ENCODE measurements at places on chromosomes 16 and 17. TPM values are rescaled to one million over a fixed set of nuclear protein-coding genes. Genes with fewer than 3 reads are reported as not detected.

DNA sequence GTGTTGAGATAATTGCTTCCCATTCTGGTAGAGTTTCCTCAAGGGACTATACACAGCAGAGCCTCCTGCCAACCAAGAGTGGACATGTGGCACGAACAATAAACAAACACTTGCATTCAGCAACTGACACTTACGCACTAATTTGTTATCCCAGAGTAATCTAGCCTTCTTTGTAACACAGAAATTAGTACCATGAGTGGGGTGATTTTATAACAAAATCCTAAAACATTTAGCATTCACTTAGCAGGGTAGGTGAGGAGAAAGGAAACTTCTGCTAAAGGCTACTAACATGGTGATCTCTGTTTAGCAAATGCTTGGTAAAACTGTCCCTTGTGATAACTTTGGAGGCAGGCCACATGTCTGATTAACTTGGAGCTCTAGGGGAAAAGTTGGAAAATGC is 325.2 kb downstream of the HS3ST4 start:
- no peak overlapping the region for H3K27ac ChIP-seq
- H3K4me3 ChIP-seq = no peak overlapping the region
- H3K36me3 ChIP-seq = no peaks in the 10 kb centered on the region
- H3K27me3 ChIP-seq = no peaks in the 10 kb centered on the region
- DNase-seq = no peak
- no peaks in the 10 kb centered on the region for H3K4me1 ChIP-seq

DNA sequence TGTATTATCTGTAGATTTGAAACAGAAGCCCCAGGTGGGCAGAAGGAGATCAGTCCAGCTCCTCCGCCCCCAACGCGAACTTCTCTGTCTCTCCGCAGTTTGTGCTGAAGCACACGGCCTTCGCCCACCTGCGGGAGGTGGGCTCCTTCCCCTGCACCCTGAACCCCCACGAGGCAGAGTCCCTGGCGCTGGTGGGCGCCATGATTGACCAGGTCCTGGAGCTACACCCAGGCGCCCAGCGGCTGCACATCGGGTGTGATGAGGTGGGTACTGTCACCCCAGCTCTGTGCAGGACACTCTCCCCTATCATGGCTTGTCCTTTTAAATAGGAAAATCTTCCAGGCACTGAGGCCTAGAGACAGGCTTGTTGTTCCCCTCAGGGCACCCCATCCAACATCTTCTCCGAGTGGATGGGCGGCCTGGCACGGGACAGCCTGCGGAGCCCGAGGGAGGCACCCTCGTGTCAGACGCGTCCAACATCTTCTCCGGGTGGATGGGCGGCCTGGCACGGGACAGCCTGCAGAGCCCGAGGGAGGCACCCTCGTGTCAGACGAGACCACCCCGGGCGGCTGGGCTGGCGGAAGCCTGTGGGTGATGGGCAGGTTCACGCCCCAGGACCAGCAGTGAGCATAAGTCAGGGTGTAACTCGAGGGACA is 15.3 kb upstream of the OGFOD3 start:
- H3K4me1 ChIP-seq = no peaks in the 10 kb centered on the region
- H3K36me3 ChIP-seq = no peaks in the 10 kb centered on the region
- H3K27me3 ChIP-seq = no peaks in the 10 kb centered on the region
- no peak overlapping the region for H3K27ac ChIP-seq

- peak overlapping the region; percentile 83 for H3K4me3 ChIP-seq
- no peaks in the 10 kb centered on the region for H3K36me3 ChIP-seq
- DNase-seq = no peak
- peaks cover 29% of the 10 kb centered on the region for H3K4me1 ChIP-seq
- H3K27me3 ChIP-seq = no peaks in the 10 kb centered on the region
Measured at GRCh38 chr16:88810166-88810911, 1.4 kb downstream of the APRT start.

GRCh38 chr16:89574681-89575246 is 794 bp upstream of the CPNE7 start:
- no peaks in the 10 kb centered on the region for H3K36me3 ChIP-seq
- peaks cover 29% of the 10 kb centered on the region for H3K4me1 ChIP-seq
- H3K27me3 ChIP-seq = no peaks in the 10 kb centered on the region
- peak overlapping the region; percentile 7 for H3K27ac ChIP-seq
- peak; percentile 79 for DNase-seq

DNA sequence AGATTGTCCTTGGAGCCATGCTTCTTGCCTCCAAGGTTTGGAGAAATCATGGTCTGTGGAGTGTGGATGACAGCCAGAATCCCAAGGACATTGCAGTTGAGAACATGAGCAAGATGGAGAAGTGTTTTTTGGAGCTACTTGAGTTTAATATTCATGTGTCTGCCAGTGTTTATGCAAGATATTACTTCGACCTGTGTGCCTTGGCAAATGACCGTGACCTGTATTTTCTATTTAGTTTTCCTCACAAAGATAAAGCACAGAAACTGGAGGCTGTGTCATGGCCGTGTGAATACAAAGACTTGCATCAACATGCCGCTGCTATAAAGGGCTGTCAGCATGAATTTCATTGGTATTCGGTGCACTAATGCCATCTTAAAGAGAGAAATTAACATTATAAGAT is 9.0 kb downstream of the GGA2 start:
- H3K36me3 ChIP-seq = no peaks in the 10 kb centered on the region
- DNase-seq = no peak
- H3K27me3 ChIP-seq = no peaks in the 10 kb centered on the region
- no peak overlapping the region for H3K4me3 ChIP-seq
- H3K27ac ChIP-seq = no peak overlapping the region

DNA sequence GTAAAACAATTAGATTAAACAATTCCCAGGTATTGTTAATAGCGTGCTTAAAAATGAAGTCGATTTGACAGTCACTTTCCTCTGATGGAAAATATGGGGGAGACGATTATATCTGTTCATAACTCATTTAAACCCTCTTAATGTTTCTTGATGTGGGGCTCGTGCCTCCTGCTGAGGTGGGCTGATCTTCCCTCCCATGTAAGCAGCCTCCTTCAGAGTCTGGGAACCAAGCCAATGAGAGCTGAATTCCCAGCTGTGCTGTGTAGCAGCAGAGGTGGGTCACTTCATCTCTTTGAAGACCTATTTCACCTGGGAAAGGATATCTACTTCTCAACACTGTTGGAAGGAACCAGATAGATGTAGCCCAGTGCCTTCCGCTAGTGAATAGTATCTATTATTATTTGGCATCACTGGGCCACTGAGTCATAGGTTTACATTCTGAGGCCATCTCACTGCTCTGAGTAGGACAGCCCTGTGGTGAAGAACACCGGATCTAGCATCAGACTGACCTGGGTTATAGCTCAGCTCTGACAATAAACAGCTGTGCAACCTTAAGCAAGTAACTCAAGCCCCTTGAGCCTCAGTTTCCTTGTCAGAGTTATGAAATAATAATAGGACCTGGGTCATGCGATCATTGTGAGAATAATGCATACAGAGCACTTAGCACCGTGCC is 85.3 kb upstream of the C16orf82 start:
- no peaks in the 10 kb centered on the region for H3K4me1 ChIP-seq
- no peaks in the 10 kb centered on the region for H3K27me3 ChIP-seq
- DNase-seq = no peak
- H3K36me3 ChIP-seq = no peaks in the 10 kb centered on the region
- no peak overlapping the region for H3K4me3 ChIP-seq

DNA sequence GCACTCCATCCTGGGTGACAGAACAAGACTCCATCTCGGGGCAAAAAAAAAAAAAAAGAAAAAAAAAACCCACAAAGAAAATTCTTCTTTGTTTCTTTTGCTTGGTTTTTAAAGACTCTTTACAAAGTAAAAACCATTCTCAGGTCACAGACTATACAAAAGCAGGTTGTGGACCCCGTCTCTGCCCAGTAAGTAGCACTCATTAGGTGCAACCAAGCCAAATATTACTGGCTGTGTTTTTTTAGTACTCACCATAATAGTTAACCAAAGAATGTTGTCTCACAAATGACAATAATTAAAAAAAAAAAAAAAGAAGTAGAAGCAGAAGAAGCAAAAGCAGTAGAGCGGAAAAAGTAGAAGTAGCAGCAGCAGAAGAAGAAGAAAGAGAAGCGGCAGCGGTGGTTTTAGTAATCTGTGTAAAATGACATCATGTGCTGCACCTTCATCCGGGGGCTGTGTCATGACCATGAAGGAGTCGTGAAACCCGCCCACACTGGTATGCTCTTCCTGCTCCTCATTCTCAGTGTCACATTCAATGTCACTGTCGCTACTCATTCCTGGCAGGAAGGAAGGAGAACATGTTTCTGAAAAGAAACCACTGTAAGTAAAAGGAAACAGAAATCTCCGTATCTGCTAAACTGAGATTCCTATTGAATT is 105.4 kb downstream of the TRIM37 start:
- H3K36me3 ChIP-seq = peaks cover 12% of the 10 kb centered on the region
- H3K4me3 ChIP-seq = no peak overlapping the region
- no peaks in the 10 kb centered on the region for H3K27me3 ChIP-seq
- H3K4me1 ChIP-seq = no peaks in the 10 kb centered on the region

KIF19 gene
- 31.4 TPM for total RNA-seq

- no peak overlapping the region for H3K4me3 ChIP-seq
- no peaks in the 10 kb centered on the region for H3K4me1 ChIP-seq
- no peaks in the 10 kb centered on the region for H3K27me3 ChIP-seq
Measured at GRCh38 chr16:72211110-72211509, 39.2 kb upstream of the PMFBP1 start.

NLK gene
- total RNA-seq = 32.9 TPM

TP53TG3F gene
- total RNA-seq = not detected

DNA sequence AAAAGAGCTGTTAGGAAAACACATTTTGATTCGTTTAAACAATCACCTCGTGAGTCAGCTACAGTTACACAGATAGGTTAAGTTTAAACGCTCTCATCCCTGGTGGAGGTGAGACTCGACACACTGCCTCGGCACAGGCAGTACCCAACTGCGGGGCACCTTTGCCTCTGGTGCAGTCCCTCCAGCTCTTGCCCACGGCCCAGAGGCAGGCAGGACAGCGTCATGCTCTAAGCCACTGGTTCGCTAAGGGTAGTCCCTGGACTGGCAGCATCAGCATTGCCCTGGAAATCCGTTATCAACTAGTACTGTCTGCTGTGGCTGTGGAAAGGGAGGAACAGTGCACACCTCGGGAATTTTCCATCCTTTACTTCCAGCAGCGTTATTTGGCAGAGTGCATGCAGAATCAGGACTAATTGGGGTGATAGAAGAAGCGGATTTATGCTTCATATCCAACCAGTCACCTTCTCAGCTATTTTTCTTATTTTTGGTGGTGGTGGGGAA is 3.7 kb upstream of the PIK3R6 start:
- DNase-seq = no peak
- no peaks in the 10 kb centered on the region for H3K36me3 ChIP-seq
- H3K27me3 ChIP-seq = peaks cover 5% of the 10 kb centered on the region
- no peaks in the 10 kb centered on the region for H3K4me1 ChIP-seq
- no peak overlapping the region for H3K27ac ChIP-seq

KCNJ16 gene
- not detected for total RNA-seq

- H3K4me1 ChIP-seq = no peaks in the 10 kb centered on the region
- H3K27me3 ChIP-seq = no peaks in the 10 kb centered on the region
- DNase-seq = no peak
Measured at GRCh38 chr17:66379996-66380395, 77.6 kb downstream of the PRKCA start.

PRSS27 gene
- 1.2 TPM for total RNA-seq

SLC16A11 gene
- total RNA-seq = not detected

TLCD3B gene
- not detected for total RNA-seq

DNA sequence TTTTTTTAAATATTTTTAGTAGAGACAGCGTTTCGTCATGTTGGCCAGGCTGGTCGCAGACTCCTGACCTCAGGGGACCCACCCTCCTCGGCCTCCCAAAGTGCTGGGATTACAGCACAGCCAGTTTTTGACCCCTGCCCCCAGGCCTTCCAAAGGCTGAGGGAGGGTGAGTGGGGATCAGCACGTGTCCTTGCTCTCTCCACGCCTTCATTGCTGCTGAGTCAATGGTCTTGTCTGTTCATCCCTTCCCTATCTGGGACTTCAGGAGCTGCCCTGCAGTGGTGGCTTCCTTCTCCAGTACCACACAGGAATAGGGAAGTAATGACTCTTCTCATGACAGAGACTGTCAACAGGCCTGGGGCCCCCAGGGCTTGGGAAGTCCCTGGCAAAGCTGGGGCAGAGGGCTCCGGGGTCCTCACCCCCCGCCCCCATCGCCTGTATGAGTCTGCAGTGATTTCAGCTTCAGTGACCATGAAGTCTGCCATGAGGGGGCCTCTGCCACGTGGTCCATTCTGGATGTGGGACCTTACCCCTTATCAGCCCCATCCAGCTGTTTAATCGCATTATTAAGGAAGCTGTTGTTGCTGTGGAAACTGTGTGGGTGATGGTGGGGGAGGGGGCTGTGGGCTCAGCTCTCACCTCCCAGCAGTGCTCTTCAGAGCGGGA is 6.1 kb downstream of the ABCC3 start:
- peaks cover 6% of the 10 kb centered on the region for H3K4me1 ChIP-seq
- no peaks in the 10 kb centered on the region for H3K27me3 ChIP-seq
- no peak overlapping the region for H3K27ac ChIP-seq
- no peaks in the 10 kb centered on the region for H3K36me3 ChIP-seq
- DNase-seq = peak; percentile 74

DNA sequence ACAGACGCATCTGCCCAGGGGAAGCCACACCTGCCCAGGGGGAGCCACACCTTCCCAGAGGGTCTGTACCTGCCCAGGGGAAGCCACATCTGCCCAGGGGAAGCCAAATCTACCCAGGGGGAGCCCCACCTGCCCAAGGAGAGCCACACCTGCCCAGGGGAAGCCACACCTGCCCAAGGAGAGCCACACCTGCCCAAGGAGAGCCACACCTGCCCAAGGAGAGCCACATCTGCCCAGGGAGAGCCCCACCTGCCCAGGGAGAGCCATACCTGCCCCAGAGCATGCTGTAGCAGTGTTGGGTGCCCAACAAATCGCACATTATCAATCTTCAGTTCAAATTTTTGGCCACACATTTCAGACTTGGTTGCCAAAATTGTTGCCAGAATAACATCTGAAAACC is 19.6 kb downstream of the NPRL3 start:
- H3K4me3 ChIP-seq = no peak overlapping the region
- no peaks in the 10 kb centered on the region for H3K4me1 ChIP-seq
- DNase-seq = no peak
- H3K27ac ChIP-seq = no peak overlapping the region

DOC2B gene
- 4.4 TPM for total RNA-seq

- no peaks in the 10 kb centered on the region for H3K4me1 ChIP-seq
- H3K27me3 ChIP-seq = no peaks in the 10 kb centered on the region
- no peak overlapping the region for H3K27ac ChIP-seq
- no peak for DNase-seq
Measured at GRCh38 chr17:78946131-78946530, 20.9 kb upstream of the TIMP2 start.

DNA sequence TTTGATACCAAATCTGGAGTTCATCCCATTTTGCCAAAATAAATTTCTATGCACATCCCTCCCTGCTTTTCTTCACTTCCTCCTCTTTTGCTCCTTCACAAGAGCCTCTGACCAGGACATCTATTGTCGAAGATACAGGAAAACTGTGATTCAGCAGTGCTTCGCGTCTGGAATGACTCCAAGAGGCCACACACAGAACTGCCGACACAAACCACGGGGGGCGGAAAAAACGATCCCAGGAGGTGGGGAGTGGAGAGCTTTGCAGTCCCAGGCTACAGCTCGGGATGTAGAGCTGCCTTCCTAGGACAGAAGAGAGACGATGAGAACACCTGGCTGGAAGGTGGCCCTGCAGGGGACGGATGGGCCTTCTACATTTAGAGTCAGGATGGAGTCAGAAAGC is 102.8 kb downstream of the XYLT1 start:
- no peaks in the 10 kb centered on the region for H3K27me3 ChIP-seq
- H3K4me1 ChIP-seq = peaks cover 9% of the 10 kb centered on the region
- no peak for DNase-seq
- H3K27ac ChIP-seq = peak overlapping the region; percentile 75

FOXN1 gene
- not detected for total RNA-seq

WSCD1 gene
- 38.8 TPM for total RNA-seq

RAI1 gene
- total RNA-seq = 45.0 TPM

GRCh38 chr16:13935408-13935807 is 15.5 kb downstream of the ERCC4 start:
- H3K36me3 ChIP-seq = peaks cover 24% of the 10 kb centered on the region
- no peak overlapping the region for H3K4me3 ChIP-seq
- no peak for DNase-seq
- H3K4me1 ChIP-seq = no peaks in the 10 kb centered on the region
- H3K27ac ChIP-seq = no peak overlapping the region
